NCI-H2107 (cell line): ENCODE measurements at places on chromosomes 3 and 15.

- no peak for DNase-seq
Measured at GRCh38 chr3:189710620-189711402, 79.6 kb downstream of the TP63 start.

- DNase-seq: no peak
Measured at GRCh38 chr3:71968544-71968943, 183.6 kb upstream of the PROK2 start.

- DNase-seq: no peak
Measured at GRCh38 chr3:150737874-150738679, 24.9 kb downstream of the SIAH2 start.

DNA sequence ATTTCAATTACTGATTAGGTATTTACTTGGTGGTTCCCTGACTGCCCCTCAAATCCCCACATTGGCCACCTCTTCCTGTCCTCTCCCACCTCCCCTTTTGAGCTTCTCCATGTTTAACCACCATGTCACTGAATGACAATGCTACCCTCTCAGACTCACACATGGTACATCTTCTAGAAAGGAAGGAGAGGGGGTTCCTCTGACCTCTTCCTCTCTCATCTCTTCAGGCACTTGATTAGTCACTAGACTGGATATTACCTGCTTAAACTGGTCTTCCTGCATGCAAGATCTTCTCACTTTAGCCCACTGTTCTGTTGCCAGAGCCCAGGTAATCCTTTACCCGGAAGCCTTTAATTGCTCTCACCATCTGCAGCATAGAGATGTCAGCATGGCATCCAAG is 64.9 kb downstream of the DIPK2A start:
- DNase-seq: no peak

DNA sequence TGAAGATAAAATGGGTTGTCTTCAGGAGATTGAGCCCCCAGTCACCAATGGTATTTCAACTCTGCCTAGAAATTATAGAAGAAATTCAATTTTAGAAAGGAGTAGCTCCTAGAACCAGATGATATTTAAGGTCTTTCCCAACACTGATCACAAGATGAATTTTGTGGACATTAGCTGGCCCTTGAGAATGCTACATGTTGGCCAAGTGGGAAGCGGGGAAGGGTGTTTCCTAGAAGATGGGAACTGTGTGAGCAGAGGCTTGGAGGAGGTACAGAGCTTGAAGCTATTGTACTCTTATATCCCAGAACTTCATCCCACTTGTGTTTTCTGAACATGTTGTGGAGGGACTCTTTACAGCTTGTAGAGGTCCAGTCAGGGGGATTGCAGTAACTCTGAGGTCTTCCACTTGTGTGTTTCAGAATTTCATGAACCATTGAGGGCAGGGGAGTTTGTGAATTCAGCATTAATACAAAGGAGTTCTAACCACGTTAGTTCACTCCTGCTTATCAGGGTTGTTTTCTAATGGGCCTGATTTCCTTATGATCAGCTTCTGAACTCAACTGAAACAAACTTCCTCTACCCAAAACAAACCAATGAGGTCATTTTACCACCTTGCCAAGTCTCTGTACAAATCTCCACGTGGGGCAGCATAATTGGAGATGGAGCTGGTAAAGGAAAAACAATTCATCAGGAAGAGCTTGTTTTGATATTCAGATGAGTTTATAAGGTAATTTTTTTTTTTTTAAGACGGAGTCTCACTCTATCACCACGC is 152.6 kb upstream of the TPM1 start:
- DNase-seq: no peak

DNA sequence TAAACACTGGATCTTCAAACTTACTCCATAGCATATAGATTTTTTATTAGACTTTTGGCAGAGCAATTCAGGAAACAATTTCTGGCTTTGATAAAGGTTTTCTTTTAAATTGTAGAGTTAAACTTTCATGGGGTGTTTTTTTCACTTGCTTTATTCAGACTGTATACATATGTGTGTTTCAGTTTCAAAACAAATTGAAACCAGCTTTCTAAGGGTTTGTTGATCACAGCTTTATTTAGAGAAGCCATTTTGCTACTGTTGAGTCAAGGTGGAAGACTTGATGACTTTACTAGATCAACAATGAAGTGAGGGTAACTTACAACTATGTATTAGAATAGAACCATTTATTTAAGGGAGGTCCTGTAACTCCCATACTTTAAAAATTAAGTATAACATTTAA is 6.2 kb downstream of the UBE2E1 start:
- no peak for DNase-seq

- no peak for DNase-seq
Measured at GRCh38 chr3:60755094-60755493, 496.2 kb downstream of the FHIT start.

GRCh38 chr3:100047455-100048141 is 66.7 kb downstream of the FILIP1L start:
- DNase-seq: no peak

- no peak for DNase-seq
Measured at GRCh38 chr3:159586571-159587202, 401.9 kb upstream of the IL12A start.
